Lung microvascular endothelial cell (primary cell): ENCODE measurements at places on chromosomes 6 and 20. TPM values are rescaled to one million over a fixed set of nuclear protein-coding genes. Genes with fewer than 3 reads are reported as not detected.

DNA sequence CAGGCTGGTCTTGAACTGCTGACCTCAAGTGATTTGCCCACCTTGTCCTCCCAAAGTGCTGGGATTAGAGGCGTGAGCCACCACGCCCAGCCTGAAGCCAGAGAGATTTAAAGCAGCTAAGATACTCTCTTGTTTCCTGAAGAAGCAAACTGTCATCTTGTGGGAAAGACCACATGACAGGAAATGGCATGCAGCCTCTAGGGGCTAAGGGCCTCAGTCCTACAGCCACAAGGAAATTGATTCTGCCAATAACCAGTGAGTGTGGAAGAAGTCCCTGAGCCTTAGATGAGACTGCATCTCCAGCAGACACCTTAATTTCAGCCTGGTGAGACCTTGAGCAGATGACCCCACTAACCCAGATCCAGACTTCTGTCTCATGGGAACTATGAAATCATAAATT is 40.9 kb downstream of the KIZ start:
- no peak for DNase-seq

DNA sequence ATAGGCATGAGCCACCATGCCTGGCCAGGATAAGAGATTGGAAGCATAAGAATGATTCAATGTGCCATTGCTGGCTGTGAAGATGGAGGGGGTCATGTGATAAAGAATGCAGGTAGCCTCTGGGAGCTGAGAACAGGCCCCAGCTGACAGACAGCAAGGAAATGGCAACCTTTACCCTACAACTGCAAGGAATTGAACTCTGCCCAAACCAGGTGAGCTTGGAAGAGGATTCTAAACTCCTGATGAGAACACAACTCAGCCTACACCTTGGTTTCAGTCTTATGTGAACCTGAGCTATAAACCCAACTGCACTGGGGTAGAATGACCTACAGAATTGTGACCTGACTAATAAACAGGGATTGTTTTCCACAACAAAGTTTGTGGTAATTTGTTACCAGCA is 82.0 kb upstream of the AKIRIN2 start:
- no peak for DNase-seq

DNA sequence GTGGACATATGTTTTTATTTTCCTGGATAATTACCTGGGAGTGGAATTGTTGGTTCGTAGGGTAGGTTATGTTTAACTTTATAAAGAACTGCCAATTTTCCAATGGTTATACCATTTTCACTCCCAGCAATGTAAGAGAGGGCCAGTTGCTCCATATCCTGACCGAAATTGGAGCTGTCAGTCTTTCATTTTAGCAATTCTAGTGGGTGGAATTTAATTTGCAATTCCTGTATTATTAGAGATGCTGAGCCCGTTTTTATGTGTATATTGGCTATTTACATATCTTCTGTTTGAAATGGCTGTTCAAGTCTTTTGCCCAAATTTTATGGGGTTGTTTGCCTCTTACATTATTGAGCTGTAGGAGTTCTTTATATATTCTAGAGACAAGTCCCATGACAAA is 28.0 kb downstream of the SCML4 start:
- DNase-seq, result no peak

The CCHCR1 gene
- 7.7 and 8.7 TPM in 2 replicates for total RNA-seq
